ENCODE measurements at places on chromosomes 2 and 18.

DNA sequence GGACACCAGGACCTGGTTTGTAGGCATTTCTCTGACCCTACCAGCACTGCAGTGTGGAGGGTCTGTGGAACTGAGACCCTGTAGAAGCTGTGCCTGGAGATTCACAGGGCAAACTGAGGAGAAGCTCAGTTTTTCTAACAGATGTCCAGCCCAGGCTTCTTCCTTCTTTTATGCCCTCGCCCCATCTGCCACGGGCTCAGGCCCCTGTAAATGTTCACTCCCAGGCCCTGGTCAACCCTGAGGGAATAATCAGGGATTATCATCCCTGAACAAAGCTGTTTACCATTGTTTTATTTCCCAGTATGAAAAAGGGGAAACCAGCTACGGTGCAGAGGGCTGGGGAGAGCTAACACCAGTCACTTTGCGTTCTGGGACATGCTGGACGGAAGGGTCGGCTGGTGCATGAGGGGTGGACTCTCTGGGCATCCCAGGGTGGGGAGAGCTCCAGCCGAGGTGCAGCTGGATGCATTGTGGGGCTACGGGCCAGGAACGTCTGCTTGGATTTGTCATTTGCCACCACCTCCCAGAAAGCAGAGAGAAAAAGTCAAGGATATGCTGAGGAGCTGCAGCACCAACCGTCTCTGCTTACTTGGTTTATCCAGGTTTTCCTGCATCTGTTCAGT is 183.8 kb downstream of the TFCP2L1 start:
- H3K36me3 ChIP-seq: no peaks in the 10 kb centered on the region
- peaks cover 24% of the 10 kb centered on the region for H3K27me3 ChIP-seq
- no peak overlapping the region for H3K4me3 ChIP-seq
- H3K4me1 ChIP-seq: no peaks in the 10 kb centered on the region
- no peak overlapping the region for H3K27ac ChIP-seq
- DNase-seq: no peak

GRCh38 chr2:229543176-229543873 is 171.0 kb downstream of the DNER start:
- no peaks in the 10 kb centered on the region for H3K36me3 ChIP-seq
- H3K27ac ChIP-seq: no peak overlapping the region
- no peak overlapping the region for H3K4me3 ChIP-seq
- no peaks in the 10 kb centered on the region for H3K4me1 ChIP-seq
- no peaks in the 10 kb centered on the region for H3K27me3 ChIP-seq

GRCh38 chr2:165969227-165969626 is 15.7 kb upstream of the TTC21B start:
- DNase-seq: no peak
- H3K27ac ChIP-seq: no peak overlapping the region
- no peaks in the 10 kb centered on the region for H3K27me3 ChIP-seq
- no peak overlapping the region for H3K4me3 ChIP-seq
- no peaks in the 10 kb centered on the region for H3K4me1 ChIP-seq
- H3K36me3 ChIP-seq: no peaks in the 10 kb centered on the region

DNA sequence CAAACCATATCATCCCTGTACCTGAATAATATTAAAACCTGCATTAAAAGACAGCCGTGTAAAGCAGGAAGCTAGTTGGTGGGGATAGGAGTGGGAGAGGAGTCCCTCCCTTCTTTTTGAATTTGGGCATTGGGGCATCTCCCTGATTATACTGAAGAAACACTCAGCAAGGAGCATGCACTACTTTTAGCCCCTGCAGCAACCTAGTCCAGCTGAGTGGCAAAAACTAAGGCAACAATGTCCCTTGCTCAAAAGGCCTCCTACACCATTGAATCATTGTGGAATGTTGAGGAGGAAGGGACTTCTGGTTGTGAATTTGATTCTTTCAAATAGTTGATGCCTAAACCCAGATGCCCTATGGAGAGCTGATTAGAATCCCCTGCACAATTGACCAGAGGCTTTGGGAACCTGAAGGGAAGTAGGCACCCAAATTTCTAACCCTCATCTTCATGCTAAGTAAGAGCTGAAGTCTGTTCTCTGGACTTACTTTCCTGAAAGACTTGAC is 111.7 kb downstream of the DDX1 start:
- H3K4me1 ChIP-seq: peaks cover 8% of the 10 kb centered on the region
- no peak overlapping the region for H3K4me3 ChIP-seq
- H3K27me3 ChIP-seq: peaks cover 2% of the 10 kb centered on the region
- H3K36me3 ChIP-seq: no peaks in the 10 kb centered on the region
- H3K27ac ChIP-seq: peak overlapping the region; percentile 67

DNA sequence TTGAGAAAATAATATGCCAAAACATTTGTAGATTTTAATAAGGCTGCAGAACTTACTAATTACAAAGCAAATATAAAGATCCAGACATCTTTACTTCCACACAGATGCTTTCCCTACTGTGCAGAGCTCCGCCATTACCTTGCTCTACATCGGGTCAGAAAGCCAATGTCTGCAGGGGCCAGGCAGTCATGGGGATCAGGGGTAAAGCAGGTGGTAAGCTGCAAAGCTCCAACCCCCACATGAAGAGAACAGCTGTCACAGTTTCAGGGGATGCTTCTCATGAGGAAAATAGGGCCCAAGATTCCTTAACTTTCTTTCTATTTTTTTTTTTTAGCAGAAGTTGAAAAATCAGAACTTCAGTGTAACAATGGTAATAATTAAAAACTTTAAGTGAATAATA is 102.7 kb downstream of the DCC start:
- H3K4me1 ChIP-seq: no peaks in the 10 kb centered on the region
- no peaks in the 10 kb centered on the region for H3K36me3 ChIP-seq
- no peak overlapping the region for H3K27ac ChIP-seq
- no peaks in the 10 kb centered on the region for H3K27me3 ChIP-seq

GRCh38 chr2:229273723-229274338 is 2.7 kb upstream of the PID1 start:
- peak; percentile 94 for DNase-seq
- peak overlapping the region; percentile 18 for H3K4me3 ChIP-seq
- peak overlapping the region; percentile 4 for H3K27ac ChIP-seq
- H3K27me3 ChIP-seq: peaks cover 5% of the 10 kb centered on the region

GRCh38 chr18:75784390-75784789 is 356.9 kb upstream of the SMIM21 start:
- H3K36me3 ChIP-seq: no peaks in the 10 kb centered on the region
- H3K4me1 ChIP-seq: peaks cover 14% of the 10 kb centered on the region
- DNase-seq: peak; percentile 75
- no peaks in the 10 kb centered on the region for H3K27me3 ChIP-seq

DNA sequence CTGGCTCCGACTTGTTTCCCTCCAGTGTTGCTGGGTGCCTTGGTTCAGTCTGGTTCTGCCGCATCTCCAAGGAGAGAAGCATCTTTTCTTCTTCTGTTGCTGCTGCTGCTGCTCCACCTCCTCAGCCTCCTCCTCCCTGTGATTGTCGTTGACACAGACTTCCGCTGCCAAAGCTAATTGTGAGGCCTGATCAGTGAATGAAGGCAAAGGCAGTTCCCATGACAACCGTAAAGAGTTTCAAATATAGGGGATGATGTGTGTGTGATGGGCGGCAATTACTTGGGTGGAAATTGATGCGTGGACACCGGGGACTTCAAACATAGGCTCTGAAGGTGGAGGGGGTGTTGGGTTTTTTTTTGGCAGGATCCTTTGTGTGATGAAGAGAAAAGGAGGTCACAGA is 13.7 kb downstream of the TET3 start:
- no peak for DNase-seq
- no peak overlapping the region for H3K4me3 ChIP-seq
- peaks cover 35% of the 10 kb centered on the region for H3K4me1 ChIP-seq
- H3K27me3 ChIP-seq: no peaks in the 10 kb centered on the region

- no peak for DNase-seq
- H3K27me3 ChIP-seq: no peaks in the 10 kb centered on the region
- H3K4me3 ChIP-seq: no peak overlapping the region
- peaks cover 26% of the 10 kb centered on the region for H3K4me1 ChIP-seq
- no peaks in the 10 kb centered on the region for H3K36me3 ChIP-seq
Measured at GRCh38 chr2:174590928-174591648, 6.5 kb downstream of the WIPF1 start.

- no peak overlapping the region for H3K27ac ChIP-seq
- no peaks in the 10 kb centered on the region for H3K27me3 ChIP-seq
- H3K36me3 ChIP-seq: no peaks in the 10 kb centered on the region
- no peak overlapping the region for H3K4me3 ChIP-seq
- no peak for DNase-seq
- no peaks in the 10 kb centered on the region for H3K4me1 ChIP-seq
Measured at GRCh38 chr2:148218326-148219075, 197.6 kb downstream of the MBD5 start.

GRCh38 chr2:134144651-134145050 is 109.2 kb upstream of the MGAT5 start:
- no peak for DNase-seq
- peaks cover 4% of the 10 kb centered on the region for H3K36me3 ChIP-seq

GRCh38 chr2:20647738-20648137 is 3.2 kb downstream of the HS1BP3 start:
- no peak overlapping the region for H3K27ac ChIP-seq
- H3K36me3 ChIP-seq: peaks cover 21% of the 10 kb centered on the region
- H3K4me3 ChIP-seq: no peak overlapping the region

- no peak for DNase-seq
- H3K4me1 ChIP-seq: peaks cover 56% of the 10 kb centered on the region
- no peak overlapping the region for H3K4me3 ChIP-seq
- H3K36me3 ChIP-seq: no peaks in the 10 kb centered on the region
Measured at GRCh38 chr2:119483395-119483753, 40.9 kb downstream of the SCTR start.

GRCh38 chr2:19936203-19936602 is 34.4 kb upstream of the TTC32 start:
- DNase-seq: no peak
- H3K4me3 ChIP-seq: no peak overlapping the region
- H3K27me3 ChIP-seq: no peaks in the 10 kb centered on the region
- H3K4me1 ChIP-seq: no peaks in the 10 kb centered on the region
- no peak overlapping the region for H3K27ac ChIP-seq
- peaks cover 13% of the 10 kb centered on the region for H3K36me3 ChIP-seq

- no peaks in the 10 kb centered on the region for H3K27me3 ChIP-seq
- DNase-seq: no peak
- no peak overlapping the region for H3K27ac ChIP-seq
- no peak overlapping the region for H3K4me3 ChIP-seq
- H3K36me3 ChIP-seq: no peaks in the 10 kb centered on the region
Measured at GRCh38 chr2:125961739-125962138, 694.2 kb upstream of the GYPC start.

GRCh38 chr2:174326161-174327020 is 8.4 kb upstream of the SP9 start:
- H3K36me3 ChIP-seq: no peaks in the 10 kb centered on the region
- H3K4me1 ChIP-seq: peaks cover 24% of the 10 kb centered on the region
- H3K4me3 ChIP-seq: peak overlapping the region; percentile 54
- DNase-seq: peak; percentile 70

DNA sequence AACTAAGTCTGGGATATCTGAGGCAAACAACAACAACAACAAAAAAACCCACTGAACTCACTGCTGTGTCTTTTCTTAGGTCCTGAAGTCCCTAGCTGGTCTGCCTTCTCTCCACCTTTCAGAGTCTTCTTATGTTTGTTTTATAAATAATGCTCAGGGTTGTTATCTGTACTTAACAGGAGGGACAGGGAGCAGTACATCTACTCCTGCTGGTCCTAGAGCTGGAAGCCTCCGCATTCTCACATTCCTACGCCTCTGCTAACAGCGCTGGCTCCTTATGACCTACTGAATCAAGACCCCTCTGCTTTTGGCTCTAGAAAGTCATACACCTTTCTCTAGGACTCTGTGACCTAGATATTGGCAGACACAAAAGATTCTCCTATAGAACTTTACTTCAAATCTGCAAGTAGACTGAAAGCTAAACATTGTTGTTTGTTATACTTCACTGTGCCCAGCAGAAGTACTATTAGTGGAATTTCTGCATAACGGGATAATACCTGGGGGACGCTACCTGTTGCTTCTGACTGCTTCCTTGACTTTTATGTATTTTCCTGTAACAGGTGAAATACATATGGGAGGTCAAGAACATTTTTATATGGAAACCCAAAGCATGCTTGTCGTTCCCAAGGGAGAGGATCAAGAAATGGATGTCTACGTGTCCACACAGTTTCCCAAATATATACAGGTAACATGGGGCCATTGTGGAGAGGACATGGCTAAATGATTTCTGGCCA is 48.6 kb downstream of the AOX1 start:
- no peak overlapping the region for H3K27ac ChIP-seq
- no peak overlapping the region for H3K4me3 ChIP-seq
- H3K27me3 ChIP-seq: no peaks in the 10 kb centered on the region
- H3K4me1 ChIP-seq: no peaks in the 10 kb centered on the region
- no peak for DNase-seq

GRCh38 chr2:133516405-133517026 is 51.7 kb downstream of the NCKAP5 start:
- DNase-seq: no peak
- no peak overlapping the region for H3K27ac ChIP-seq
- no peaks in the 10 kb centered on the region for H3K36me3 ChIP-seq

- no peak overlapping the region for H3K27ac ChIP-seq
- H3K27me3 ChIP-seq: peaks cover 14% of the 10 kb centered on the region
- no peak overlapping the region for H3K4me3 ChIP-seq
- no peak for DNase-seq
- peaks cover 11% of the 10 kb centered on the region for H3K4me1 ChIP-seq
- H3K36me3 ChIP-seq: no peaks in the 10 kb centered on the region
Measured at GRCh38 chr2:241007880-241008710, 9.7 kb downstream of the SNED1 start.

DNA sequence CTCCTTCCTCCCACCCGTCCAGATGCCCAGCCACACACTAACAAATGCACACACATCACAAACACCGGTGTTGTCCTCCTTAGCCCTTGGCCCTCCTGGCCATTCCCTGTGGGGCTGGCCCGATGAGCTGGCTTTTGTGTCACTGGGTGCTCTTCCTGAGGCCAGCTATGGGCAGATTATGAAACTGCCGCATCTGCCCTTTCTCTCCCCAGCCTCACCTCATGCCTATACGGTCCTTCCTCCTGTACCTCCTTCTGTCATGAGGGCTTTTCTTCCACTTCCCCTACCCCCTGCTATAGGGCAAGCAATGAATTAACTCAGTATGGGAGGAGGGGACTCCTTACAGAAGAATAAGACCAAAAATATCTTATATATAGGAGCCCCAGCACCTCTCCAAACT is 10.3 kb upstream of the INO80C start:
- H3K4me3 ChIP-seq: no peak overlapping the region
- H3K4me1 ChIP-seq: no peaks in the 10 kb centered on the region
- no peak overlapping the region for H3K27ac ChIP-seq
- no peaks in the 10 kb centered on the region for H3K36me3 ChIP-seq
- peaks cover 3% of the 10 kb centered on the region for H3K27me3 ChIP-seq

- H3K36me3 ChIP-seq: no peaks in the 10 kb centered on the region
- H3K27ac ChIP-seq: no peak overlapping the region
Measured at GRCh38 chr2:30068067-30068466, 78.7 kb upstream of the YPEL5 start.
